ENCODE measurements at places on chromosomes 2 and 18. TPM values are rescaled to one million over a fixed set of nuclear protein-coding genes. Genes with fewer than 3 reads are reported as not detected.

Gene STARD6
- total RNA-seq: not detected

Gene FBXO36
- total RNA-seq: 0.87 TPM

Gene CAPN14
- not detected for total RNA-seq

Gene HOXD9
- total RNA-seq: not detected

Gene CNGA3
- not detected for total RNA-seq

Gene SOCS6
- total RNA-seq: 2.0 TPM

Gene SLC39A6
- 19.9 TPM for total RNA-seq

Data from activated naive CD4-positive, alpha-beta T cell treated with anti-CD3 and anti-CD28 coated beads, Interleukin-2, amount 10 ng/mL, durations not matched to agents 5 hours and 36 hours (primary cell).